Amniotic stem cell (primary cell): ENCODE measurements at places on chromosomes 2 and 18.

DNA sequence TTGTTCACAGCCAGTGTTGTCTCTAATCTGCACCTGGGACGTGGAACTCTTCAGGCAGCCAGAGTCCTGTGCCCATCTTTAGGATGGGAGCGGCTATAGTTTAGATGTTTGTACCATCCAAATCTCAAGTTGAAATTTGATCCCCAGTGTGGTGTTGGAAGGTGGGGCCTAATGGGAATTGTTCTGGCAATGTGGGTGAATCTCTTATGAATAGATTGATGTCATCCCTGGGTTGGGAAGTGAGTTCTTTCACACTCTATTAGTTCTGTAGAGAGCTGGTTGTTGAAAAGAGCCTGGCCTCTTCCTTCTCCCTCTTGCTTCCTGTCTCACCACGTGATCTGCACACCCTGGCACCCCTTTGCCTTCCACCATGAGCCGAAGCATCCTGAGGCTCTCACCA lies 300.9 kb downstream of the TXNL1 start:
- no peak for DNase-seq

DNA sequence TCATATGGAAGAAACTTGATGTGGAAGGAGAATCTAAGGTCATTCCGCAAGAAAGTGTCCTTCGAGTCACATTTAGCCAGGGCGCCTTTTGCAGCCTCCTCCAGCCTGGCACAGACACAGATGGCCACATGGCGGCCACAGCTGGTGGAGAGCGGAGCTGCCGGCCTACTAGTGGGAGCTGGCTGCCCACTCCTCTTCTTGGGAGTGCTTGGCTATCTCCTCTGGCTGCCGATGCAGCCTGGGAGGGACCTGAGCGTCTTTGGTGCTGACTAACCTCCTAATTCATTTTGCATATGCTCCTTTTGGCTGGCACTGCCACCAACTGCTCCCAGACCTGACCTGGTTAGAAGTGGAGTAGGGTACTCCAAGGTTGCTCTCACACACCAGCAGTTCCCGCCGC lies 199.3 kb upstream of the MYT1L start:
- no peak for DNase-seq

DNA sequence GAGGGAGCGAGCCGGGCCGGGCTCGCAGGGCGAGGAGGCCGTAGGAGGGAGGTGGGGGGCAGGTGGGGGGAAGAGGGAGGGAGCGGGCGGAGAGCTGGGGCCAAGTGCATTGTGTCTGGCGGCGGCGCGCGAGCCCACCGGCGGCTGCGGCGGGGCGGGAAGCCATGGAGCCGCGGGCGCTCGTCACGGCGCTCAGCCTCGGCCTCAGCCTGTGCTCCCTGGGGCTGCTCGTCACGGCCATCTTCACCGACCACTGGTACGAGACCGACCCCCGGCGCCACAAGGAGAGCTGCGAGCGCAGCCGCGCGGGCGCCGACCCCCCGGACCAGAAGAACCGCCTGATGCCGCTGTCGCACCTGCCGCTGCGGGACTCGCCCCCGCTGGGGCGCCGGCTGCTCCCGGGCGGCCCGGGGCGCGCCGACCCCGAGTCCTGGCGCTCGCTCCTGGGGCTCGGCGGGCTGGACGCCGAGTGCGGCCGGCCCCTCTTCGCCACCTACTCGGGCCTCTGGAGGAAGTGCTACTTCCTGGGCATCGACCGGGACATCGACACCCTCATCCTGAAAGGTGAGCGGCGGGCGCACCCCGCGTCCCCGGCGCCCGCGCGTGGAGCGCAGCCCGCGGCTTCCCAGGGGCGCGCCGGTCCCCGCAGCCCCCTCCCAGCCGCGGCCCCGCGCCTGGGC lies at the start of gene TMEM178A:
Gene TMEM178A (plus strand): TSS at position 107 of the 680 bp plus-strand sequence. CDS start 58 bp downstream, at position 165.
- DNase-seq = no peak

DNA sequence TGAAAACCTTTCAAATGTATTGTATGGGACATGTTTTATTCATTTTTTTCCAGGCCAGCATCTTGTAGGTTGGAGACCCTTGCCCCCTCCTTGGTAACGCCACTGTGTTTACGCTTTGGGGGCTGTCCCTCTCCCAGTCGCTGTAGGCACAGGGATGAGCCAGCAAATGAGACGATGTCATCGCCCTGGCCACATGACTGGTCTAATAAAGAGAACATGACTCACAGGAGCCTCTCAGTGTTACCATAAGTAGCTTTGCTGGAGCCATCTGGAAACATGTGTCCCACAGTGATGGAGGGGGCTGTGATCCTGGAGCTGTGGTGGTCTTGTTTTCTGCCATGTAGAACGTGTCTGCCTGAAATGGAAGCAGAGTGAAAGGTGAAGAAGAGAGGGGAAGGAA lies 78.9 kb downstream of the CD8B2 start:
- no peak for DNase-seq

- DNase-seq = no peak
Observed at GRCh38 chr2:169260246-169260645, 102.1 kb downstream of the LRP2 start.

GRCh38 chr2:172704072-172704936 lies 31.3 kb upstream of the RAPGEF4 start:
- no peak for DNase-seq

DNA sequence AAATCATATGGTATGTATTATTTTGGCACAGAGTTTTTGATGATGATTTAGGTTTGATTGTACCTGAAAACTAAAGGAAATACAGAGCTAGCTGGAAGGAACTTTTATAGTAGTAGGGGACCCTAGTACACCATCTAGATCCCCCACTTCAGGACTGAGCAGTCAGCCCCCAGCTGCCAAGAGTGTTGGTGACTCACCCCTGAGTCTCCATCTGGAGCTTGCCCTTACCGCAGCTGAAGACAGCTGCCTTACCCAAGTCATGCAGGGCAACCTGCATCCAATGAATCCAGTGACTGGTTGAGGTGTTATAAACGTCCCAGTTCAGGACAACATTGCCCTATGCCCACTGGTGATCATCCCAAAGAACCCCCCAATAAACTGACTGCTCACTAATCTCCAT lies 15.3 kb downstream of the PMS1 start:
- no peak for DNase-seq

DNA sequence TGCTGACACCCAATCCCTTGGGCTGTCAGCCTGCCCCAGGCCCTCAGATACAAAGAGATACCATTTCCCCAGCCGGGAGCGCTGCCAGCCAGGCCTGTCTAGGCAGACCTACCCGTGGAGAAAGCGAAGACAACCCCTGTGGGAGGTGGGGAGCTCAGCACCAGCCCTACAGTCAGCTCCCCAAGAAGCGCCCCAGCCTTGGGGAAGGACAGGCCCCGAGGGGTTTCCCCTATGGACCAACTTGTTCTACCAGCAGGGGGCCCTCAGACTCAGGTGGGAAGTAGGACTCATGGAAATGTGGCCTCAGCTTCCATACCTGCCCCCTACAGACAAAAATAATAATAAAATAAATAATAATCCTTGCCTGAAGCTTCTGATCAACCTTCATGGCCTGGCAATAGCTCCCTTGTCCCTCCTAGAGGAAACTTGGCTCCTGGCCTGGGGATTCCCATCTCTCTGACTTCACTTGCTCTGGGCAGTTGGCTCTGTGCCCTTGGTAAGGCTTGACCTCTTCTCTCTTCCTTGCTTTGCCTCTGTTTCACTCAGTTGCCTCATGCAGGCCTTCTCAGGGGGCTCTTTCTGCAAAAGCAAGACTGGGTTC lies 7.0 kb downstream of the SLC35F6 start:
- peak; percentile 52 for DNase-seq

DNA sequence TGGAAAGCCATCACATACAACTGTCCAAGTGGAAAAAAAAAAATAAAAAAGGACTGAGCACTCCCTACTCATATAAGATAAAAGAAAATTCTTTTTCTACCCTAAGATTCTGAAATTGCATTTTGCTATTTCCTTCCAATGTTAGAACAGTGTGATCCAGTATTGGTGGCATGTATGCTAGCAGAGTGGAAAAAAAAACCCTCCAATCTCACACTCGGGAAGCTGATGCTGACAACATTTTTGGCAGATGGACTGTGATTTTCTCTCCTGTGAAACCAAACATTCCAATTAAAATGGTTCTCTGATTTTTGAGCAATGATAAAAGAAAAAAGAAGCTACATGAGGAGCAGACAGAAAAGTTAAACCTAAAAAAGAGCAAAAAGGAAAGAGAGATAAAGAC lies 419.8 kb downstream of the DPP10 start:
- DNase-seq = no peak

- DNase-seq = no peak
Observed at GRCh38 chr18:42045346-42045745, 90.3 kb downstream of the PIK3C3 start.

- no peak for DNase-seq
Observed at GRCh38 chr2:191318729-191319078, 73.5 kb downstream of the MYO1B start.

DNA sequence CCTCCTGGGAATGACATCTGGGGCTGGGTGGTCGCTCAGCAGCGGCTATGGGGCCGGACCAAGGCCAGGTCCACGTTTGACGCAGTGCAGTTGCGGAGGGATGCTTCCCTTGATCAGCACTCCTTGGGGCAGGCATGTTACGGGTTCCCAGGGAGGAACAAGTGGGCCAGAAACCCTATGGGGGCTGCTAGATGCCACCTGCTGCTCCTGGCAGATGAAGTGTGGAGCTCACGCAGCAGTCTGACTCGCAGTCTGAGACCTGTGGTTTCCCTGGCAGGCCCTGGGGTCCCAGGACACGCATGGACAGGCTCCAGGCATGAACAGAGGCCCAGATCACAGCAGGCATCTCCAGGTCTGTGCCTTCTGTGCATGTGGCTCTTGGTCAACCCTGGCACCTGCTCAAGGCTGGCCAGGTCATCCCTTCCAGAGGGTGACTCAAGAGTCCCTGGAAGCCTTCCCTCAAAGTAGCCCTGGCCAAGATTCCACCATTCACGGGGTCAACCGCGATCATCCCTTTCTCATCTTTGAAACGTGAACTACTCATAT lies 20.0 kb downstream of the KCNF1 start:
- no peak for DNase-seq

- no peak for DNase-seq
Observed at GRCh38 chr2:219737270-219737691, 109.9 kb downstream of the SLC4A3 start.

GRCh38 chr2:28291811-28292440 lies 100.7 kb upstream of the FOSL2 start:
- no peak for DNase-seq

DNA sequence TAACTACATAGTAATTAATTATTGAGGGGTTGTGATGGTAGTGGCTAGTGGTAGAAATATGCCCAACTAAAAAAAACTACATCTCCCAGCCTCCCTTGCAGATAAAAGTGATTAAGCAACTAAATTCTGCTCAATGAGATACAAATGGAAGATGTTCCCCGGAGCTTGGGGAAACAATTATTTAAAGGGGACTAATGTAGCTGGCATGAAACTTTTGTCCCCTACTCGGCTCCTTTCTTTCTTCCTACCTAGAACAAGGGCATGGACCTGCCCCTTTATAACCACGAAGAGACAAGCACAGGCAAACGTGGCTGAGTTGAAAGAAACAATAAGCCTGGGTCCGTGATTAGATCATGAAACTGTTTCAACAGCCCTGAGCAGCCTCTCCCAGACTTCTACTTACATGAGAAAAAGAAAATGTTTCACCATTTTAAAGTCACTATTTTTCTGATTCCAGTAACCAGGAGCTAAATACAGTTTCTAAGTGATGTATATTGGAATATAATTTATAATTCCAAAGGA lies 236.9 kb downstream of the SCG2 start:
- DNase-seq = no peak

DNA sequence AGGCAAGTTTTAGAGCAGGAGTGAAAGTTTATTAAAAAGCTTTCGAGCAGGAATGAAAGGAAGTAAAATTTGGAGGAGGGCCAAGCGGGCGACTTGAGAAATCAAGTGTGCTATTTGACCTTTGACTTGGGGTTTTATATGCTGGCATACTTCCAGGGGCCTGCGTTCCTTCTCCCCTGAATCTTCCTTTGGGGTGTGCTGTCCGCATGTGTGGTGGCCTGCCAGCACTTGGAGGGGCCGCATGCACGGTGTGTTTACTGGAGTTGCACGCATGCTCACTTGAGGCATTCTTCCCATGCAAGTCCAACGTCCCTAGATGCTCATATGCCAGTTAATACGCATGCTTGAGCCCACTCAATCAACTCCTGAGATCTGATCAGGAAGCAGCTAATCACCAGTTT lies 78.3 kb upstream of the MAP4K4 start:
- no peak for DNase-seq

- DNase-seq = no peak
Observed at GRCh38 chr2:191676790-191677645, 918 bp upstream of the NABP1 start.

- DNase-seq = no peak
Observed at GRCh38 chr2:33241581-33241980, 234.9 kb upstream of the RASGRP3 start.
